ENCODE measurements at places on chromosomes 5 and 9. TPM values are rescaled to one million over a fixed set of nuclear protein-coding genes. Genes with fewer than 3 reads are reported as not detected.

Gene OTP
- total RNA-seq = not detected

Gene KCNN2
- not detected for total RNA-seq

Gene IL5
- total RNA-seq = 1.7 TPM

Gene NACC2
- total RNA-seq = 6.0 TPM

Gene PTGS1
- not detected for total RNA-seq

- no peak for DNase-seq
These were observed 21.2 kb downstream of the DAPK1 start for GRCh38 chr9:87518702-87519335.

GRCh38 chr9:109422641-109423040 is 75.5 kb downstream of the PTPN3 start:
- no peak for DNase-seq

DNA sequence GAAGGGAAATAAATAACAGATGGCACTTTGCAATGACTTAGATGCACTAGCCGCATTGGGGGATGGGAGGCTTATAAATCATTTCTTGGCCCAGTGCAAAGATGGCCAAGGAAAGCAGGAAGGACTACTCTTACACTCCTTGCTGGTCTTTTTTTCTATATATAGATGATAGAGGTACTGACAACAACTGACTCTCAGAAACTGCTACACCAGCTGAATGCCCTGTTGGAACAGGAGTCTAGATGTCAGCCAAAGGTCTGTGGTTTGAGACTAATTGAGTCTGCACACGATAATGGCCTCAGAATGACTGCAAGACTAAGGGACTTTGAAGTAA is 1.7 kb downstream of the CCNG1 start:
- peak; percentile 21 for DNase-seq

DNA sequence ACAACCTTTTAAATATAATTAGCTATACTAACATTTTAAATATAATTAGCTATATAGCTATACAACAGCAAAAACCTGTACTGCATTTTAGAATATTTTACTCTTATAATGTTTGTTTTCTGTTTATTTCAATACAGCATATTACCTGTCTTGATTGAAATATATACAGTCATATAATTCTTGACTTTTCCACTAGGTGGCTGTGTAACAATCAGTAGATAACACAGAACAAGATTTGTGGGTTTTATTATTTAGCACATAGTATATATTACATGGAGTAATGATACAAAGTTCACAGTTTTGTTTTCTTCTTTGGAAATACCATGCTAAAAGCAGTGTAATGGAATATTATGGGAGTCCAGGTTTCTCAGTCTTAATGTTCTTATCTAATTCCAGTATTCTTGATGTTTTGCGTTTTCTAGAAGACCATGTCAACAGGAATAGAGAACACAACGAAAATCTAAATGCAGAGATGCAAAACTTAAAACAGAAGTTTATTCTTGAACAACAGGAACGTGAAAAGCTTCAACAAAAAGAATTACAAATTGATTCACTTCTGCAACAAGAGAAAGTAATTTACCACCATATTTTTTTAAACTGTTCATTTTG is 13.3 kb downstream of the HMMR start:
- no peak for DNase-seq

- no peak for DNase-seq
These were observed 104.2 kb upstream of the RAI14 start for GRCh38 chr5:34551911-34552433.

- DNase-seq = no peak
These were observed 190.6 kb upstream of the C9orf72 start for GRCh38 chr9:27763831-27764230.

- DNase-seq = no peak
These were observed 6.9 kb downstream of the GM2A start for GRCh38 chr5:151259931-151260330.

GRCh38 chr5:132773114-132773513 is 3.9 kb downstream of the SEPTIN8 start:
- no peak for DNase-seq

- DNase-seq = peak; percentile 84
These were observed 684 bp upstream of the MED7 start for GRCh38 chr5:157143127-157143971.

- no peak for DNase-seq
These were observed 64.4 kb downstream of the PPARGC1B start for GRCh38 chr5:149794487-149794971.
